ENCODE measurements at places on chromosomes 7 and 10.

- no peak for DNase-seq
Measured at GRCh38 chr10:4353964-4354363, 472.0 kb upstream of the AKR1E2 start.

DNA sequence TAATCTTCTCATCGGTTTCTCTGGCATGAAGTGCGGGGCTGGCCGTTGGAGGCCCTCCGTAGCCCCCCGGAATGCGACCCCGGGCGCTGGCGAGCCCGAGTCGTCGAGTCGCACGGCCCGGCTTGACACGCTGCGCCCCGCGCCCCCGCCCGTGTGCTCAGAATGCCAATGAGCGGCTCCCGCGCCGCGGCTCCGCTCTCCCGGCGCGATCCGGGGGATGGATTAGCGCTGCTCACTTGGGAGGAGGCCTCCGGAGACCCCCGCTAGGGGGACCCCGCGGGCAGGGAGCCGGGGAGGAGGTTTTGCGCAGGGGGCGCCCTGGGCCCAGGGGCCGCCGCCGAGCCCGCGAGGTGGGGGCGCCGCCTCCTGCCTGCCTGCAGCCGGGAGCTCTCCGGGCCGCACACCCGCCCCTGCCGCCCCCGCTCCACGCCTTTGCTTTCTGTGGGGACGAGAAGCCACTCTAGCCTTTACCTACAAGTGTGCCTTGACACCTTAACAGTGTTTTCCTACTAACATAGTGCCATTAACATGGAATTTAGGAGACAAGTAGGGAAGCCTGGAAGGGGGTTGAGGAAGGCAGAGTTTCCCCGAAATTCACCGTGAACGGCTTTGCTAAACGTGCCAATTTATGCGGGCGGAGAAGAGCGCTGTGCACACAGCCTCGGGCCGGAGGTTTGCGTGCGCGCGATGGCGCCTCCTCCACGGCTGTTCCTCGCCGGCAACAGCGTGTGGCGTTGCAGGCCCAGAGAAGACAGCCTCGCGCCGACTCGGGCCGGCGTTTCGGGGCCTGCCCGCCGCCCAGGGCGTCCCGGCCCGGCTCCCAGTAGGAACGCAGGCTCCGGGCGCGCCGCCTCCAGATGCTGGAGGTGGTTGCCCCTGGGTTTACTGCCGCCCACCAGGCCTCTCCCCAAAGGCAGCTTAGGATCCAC lies 7.1 kb downstream of the SHH start:
- DNase-seq, result peak; percentile 68

GRCh38 chr7:37409461-37409860 lies 39.2 kb downstream of the ELMO1 start:
- DNase-seq, result no peak

GRCh38 chr10:17025444-17026295 lies 103.9 kb downstream of the CUBN start:
- DNase-seq, result no peak

GRCh38 chr10:124040451-124041188 lies 52.8 kb downstream of the CHST15 start:
- DNase-seq, result no peak

GRCh38 chr7:13851736-13852135 lies 137.7 kb downstream of the ETV1 start:
- DNase-seq, result no peak

DNA sequence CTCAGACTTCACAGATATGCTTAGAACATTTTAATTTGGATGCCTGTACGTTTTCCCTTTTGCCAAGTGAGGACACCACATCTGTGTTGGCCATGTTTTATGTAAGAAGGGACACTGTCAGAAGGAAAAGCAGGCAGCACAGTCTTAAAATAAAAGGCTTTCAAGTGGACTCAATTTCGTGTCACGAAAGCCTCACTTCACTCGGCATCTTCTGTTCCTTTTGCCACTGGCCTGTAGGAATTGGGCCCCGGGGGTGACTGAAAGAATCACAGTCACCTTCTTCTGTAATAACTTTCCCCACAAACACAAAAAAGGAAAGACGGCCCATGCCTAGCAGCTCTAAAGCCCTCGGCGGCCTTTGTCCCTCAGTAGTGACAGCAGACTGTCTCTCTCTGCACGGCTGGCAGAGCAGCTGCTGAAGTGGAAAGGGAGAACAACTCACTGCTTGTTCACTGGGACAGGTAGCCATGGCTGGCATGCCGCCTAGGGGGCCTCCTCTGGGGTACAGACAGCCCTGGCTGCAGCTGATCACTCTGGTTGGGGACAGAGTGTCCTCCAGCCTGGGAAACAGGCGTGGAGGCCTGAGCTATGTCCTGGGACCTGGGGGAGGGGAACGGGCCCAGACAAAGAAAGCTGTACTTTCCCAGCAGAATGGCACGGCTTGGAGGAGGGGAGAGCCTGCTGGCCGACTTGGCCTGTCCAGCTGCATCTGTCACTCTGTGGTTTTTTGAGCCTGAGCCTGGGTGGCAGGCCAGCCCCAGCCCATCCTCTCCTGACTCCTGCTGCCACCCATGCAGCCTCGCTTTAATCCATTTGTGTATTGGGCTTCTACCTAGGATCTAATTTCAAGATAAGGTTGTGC lies 4.4 kb downstream of the RASSF4 start:
- no peak for DNase-seq

DNA sequence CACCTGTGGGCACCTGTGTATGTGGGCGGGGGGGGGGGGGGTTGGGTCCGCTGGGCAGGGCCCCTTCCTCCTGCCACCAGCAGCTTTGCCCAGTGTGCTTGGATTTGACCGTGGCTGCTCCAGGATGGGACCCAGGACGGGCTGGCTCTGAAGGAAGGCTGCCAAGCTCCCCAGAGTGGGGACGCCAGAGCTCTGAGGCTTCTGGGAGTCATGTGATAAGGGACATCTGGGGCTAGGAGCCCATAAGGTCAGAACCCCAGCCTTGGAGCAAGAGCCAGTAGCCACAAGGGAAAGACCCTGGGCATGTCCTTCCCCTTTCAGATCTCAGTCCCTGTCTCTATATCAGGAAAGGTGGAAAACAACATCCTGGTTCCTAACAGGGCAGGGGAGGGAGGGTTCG lies 21.8 kb upstream of the AMZ1 start:
- no peak for DNase-seq

DNA sequence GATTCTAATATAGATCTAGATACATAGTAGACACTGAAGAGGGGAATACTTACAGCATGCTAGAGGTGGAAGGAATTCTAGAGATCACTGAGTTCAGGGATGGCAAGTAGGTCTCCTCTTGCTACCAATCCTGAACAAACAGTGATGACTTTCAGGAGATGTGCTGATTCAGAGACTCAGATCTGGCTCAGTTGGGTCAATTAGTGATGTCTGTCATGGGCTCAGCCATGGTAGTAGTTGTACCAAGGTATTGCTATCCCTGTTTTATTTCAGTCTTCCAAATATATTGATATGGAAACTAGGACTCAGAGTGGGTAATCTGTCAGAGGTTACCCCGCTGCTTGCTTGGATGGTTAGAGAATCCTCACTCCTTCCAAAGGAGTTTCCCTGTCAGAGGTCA lies 38.5 kb downstream of the UNC5B start:
- DNase-seq, result no peak

DNA sequence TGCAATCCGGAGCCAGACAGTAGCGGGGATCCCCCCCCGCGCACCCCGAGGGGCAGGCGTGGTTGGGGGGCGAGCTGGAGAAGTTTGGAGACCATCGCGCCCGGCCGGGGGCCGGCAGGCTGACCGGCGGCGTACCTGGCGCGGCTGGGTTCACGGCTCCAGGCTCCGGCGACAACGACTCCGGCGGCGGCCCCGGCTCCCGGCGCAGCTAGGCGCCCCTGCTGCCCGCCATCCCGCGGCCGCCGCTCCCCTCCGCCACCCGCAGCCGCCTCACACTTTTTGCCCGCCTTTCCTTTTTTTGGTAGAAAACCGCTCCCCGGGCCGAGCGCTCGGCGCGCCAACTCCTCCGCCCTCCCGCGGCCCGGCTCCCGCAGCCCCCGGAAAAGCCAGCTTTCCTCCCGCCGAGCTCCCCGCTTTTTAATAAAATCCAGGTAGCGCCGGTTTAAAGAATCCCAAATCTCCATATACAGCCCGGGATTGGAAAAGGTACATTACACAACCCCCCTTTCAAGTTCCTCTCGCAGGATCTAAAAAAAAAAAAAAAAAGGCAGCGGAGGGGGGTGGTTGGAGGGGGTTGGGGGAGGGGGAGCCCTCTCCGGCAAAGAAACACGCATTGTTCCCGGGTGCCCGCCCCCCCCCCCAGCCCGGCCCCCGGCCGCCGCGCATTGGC lies at the start of gene TNRC18:
Gene TNRC18, minus strand, starts transcription at position 529 of the 670 bp plus-strand sequence. CDS start 2,588 bp downstream, outside the sequence.
- peak; percentile 73 for DNase-seq

- DNase-seq, result no peak
Measured at GRCh38 chr10:60260321-60260720, 129.4 kb downstream of the ANK3 start.

- peak; percentile 11 for DNase-seq
Measured at GRCh38 chr10:70982443-70982842, 94.1 kb upstream of the PCBD1 start.

GRCh38 chr10:31612082-31612481 lies 293.1 kb downstream of the ZEB1 start:
- no peak for DNase-seq

- DNase-seq, result no peak
Measured at GRCh38 chr7:15743926-15744480, 57.5 kb upstream of the MEOX2 start.

GRCh38 chr10:4687397-4687796 lies 138.6 kb upstream of the AKR1E2 start:
- no peak for DNase-seq

GRCh38 chr7:41107330-41107937 lies 595.5 kb downstream of the INHBA start:
- no peak for DNase-seq

DNA sequence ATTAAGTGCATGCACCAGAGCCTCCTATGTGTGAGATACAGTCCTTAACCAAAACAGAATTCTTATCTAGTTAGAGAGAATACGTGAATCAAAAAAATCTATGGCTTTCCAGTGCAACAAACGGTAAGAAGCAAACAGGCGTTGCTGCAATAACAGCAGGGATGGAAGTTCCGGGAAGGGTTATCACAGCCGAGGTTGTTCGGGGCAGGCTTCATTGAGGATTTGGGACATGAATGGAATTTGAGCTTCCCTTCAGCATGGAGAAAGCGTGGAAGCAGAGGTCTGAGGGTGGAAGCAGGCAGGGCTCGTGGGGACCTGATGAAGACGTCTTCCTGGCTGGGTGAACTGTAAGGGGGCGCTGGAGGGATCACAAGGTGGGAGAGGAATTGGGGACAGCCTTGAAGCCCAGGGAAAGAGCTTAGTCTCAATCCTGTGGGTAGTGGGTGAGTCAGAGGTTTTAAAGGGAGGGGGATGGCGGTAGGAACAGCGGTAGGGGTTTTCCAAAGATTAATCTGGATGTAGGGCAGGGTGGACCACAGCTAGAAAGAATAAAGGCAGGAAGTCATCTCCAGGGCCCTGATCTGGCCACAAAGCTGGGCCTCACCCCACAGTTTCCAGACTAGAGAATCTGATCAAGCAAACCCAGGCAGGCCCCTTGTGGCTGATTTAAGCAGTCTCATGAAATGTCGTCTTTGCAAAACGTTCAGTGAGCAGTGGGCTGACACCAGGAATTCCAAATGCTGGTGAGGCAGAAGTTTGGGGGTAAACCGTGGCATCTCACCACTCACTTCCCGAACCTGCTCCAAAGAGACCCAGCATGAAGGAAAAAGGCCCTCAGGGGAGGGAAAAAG lies 65.1 kb downstream of the CALML3 start:
- DNase-seq, result peak; percentile 61

- no peak for DNase-seq
Measured at GRCh38 chr7:46744957-46745706, 824.1 kb upstream of the IGFBP3 start.

DNA sequence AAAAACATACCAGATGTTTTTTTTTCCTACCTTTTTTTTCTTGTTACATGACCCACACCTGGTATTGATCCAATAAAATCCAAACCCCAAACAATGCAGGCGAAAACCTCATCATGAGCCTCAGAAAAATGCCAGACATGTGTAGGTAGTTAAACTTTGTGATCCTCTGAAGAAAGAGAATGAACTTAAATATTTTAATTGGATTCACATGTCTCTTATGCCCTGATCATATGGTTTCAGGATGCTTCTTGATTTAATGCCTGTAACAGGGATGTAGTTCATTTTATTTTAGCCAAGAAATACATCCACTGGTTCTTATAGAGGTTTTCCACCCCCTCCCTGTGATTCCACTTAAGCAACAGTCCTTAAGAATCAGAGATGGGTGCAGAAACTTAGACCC lies 451.6 kb downstream of the TYW1 start:
- no peak for DNase-seq

GRCh38 chr7:17108049-17108584 lies 190.3 kb upstream of the AHR start:
- DNase-seq, result no peak

- DNase-seq, result no peak
Measured at GRCh38 chr10:113613977-113614690, 49.7 kb downstream of the NRAP start.

GRCh38 chr10:15751046-15751445 lies 31.3 kb upstream of the ITGA8 start:
- DNase-seq, result no peak

DNA sequence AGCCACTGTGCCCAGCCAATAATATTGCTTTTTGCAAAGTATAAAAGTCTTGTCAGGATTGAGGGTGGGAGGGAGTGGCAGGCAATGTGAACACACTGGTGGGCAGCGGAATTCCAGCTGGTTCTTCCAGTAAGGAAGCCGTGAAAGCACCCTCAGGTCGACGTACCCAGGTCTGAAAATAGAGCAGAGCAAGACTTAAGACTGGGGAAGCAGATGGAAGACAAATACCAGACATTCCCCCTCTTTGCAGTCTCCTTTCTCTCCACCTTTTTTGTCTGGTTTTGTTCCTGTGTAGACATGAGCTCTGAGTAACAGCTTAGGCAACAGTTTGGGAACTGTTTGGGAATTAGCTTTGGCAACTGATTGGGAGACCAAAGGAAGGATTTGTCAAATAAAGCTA lies 17.6 kb upstream of the CSTF2T start:
- DNase-seq, result no peak

DNA sequence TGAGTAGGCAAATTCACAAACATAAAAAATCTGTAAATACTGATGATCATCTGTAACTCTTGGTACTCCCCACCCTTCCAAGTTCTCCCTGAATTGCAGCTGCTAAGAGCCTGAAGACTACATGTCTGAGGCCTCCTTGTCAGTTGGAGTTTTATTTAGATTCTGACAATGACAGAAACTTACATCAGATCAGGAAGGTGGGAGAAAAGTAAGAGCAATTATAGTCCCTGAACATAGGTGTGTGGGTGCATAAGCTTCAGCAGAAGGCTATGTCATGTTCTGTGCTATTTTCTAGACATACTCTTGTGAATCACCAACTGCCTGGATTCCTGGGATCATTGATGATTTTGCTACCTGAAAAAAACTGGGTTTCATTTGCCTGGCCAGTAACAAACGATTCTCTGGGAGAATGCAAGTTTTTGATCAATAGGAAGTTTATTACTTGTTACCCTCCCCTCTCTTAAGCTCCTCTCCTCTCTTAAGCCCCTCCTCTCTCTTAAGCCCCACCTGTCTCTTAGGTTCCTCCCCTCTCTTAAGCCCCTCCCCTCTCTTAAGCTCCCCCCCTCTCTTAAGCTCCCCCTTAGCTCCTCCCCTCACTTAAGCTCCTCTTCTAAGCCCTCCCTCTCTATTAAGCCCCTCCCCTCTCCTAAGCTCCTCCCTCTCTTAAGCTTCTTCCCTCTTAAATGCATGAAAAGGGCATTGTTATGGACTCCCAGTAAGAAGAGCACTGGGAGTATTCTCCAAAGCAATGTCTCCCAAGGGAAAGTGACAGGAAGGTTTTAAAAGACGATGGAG lies 1183.4 kb upstream of the AUTS2 start:
- DNase-seq, result no peak

All from common myeloid progenitor, CD34-positive (primary cell).